Muscle of back (tissue), 13 donors: ENCODE measurements at places on chromosomes 3 and 15. TPM values are rescaled to one million over a fixed set of nuclear protein-coding genes. Genes with fewer than 3 reads are reported as not detected.

GRCh38 chr15:35755237-35755802 is 209.4 kb upstream of the DPH6 start:
- DNase-seq = no peak

DNA sequence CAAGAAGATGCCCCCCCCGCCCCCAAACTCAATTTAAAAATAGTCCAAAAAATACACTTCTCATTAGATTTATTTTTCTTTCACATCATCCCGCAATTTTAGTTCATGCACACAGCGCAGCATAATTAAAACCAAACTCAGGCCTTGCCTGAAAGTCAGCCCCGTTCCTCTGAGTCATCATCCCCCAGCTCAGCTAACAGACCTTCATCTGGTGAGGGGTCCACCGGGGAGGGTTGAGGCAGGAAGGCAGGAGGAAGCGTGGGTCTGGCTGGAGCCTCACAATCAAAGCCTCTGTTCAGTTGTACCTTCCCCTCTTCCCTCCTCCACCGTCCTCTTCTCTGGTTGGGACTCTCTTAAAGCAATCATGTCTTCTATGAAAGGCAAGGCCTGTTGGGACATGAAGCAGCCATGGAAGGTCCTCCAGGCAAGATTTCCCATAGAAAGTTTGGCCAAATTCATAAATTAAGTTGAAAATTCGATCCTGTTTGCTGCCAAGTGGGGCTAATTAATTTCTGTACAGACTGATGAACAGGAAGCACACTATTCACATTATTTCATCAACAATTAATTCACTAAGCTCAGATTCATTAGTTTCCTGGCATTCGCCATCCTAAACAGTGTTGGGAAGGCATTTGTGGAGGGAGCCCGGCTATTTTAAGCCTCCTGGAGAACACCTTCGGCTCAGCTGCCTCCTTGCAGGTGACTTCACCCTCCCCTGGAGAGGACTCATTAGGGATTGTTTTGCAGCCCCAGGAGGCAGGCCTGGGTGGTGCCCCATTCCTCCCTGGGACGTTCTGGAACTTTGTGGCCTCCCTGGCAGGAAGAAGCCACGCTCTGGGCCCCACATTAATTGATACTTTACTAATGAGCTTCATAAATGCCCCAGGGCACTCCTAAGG is 72.3 kb upstream of the BNC1 start:
- no peak for DNase-seq

Gene PRRT3
- 0.92 TPM for polyA plus RNA-seq

Gene DUOX1
- polyA plus RNA-seq = 3.2 TPM

DNA sequence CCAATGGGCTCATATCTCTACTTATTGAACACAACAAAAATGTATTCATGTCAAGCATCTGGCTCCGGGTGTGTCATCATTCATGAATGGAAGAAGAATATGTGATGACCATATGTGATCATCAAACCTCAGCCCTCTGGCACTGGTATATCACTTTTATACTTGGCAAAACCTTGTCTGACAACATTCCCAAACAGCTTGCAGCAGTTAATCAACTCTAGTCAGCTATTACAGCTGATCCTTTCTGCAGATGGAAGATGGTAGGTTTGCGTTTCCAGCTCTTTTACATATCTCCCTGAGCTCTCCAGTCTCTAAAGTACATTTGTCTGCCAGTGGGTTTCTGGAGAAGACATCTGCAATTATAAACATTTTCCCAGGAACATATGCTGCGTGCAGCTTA is 6.6 kb downstream of the PLSCR5 start:
- DNase-seq = peak; percentile 36

- no peak for DNase-seq
These were observed 39.6 kb downstream of the KBTBD12 start for GRCh38 chr3:127954640-127955039.

Gene PODXL2
- 9.7 TPM for polyA plus RNA-seq

Gene PLA2G4E
- 0.80 TPM for polyA plus RNA-seq

- no peak for DNase-seq
These were observed 21.5 kb downstream of the DRD3 start for GRCh38 chr3:114157321-114157720.

DNA sequence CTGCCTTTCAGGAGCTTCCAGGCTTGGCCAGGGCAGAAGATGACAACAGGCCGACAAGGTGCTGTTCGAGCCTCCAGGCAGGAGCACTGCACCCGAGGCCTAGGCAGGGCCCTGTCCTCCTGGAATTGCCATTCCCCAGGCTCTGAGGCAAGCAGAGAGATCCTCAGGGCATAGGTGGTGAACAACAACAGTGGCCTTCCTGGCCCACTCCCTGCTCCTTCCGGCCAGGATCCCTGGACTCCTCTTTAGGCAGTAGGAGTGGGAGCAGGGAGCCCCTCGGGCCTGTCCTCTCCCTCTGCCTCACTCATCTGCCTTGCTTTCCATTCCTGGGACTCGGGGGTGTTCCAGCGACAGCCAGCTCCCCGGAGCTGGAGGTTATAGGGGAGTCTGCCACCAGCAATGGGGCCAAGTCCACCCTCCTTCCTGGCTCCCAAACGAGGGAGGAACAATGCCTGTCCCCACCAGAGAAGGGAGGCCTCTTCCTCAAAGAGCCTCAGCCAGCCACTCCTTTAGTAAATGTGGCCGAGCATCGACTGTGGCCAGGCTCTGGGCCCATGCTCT is 135.0 kb downstream of the NUP210 start:
- DNase-seq = no peak

DNA sequence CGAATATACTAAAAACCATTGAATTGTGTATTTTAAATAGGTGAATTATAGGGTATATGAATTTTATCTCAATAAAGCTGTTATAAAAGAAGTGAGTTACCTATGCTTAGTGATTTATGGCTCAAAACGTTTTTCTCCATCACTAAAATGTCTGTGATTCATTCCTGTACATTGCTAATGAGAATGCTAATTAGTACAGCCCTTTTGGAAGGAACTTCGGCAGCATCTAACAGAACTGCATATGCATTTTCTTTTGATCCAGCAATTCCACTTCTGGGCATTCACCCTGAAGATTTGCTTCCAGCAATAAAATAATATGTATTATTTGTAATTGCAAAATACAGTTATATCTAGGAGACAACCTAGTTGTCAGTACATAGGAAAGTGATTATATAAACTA is 53.6 kb downstream of the TCF12 start:
- no peak for DNase-seq

GRCh38 chr3:157626817-157627216 is 123.6 kb upstream of the VEPH1 start:
- no peak for DNase-seq

GRCh38 chr15:37291920-37292319 is 191.6 kb upstream of the MEIS2 start:
- DNase-seq = no peak

GRCh38 chr3:25032344-25032743 is 395.7 kb upstream of the RARB start:
- no peak for DNase-seq

- no peak for DNase-seq
These were observed 151.1 kb upstream of the OSTN start for GRCh38 chr3:191047930-191048329.

DNA sequence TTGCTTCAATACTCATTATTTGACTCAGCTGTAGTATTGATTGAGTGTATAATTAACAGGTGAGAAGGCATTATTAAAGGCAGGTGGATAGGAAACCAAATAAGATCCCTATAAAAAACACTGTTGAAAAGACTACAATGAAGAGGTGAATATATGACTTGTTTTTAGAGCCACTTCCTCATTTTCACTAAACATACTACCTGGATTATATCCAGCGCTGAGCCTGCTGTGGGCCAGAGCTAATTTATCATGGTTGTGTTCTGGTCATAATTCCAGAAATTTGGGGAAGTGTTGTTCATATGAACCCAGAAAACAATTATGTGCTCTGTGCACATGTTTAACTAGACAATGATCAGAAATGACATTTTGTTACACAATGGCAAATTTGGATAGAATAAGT is 235.3 kb upstream of the MME start:
- DNase-seq = peak; percentile 24
